Skin of body (tissue), 3 donors: ENCODE measurements at places on chromosomes 12 and 14. TPM values are rescaled to one million over a fixed set of nuclear protein-coding genes. Genes with fewer than 3 reads are reported as not detected.

DNA sequence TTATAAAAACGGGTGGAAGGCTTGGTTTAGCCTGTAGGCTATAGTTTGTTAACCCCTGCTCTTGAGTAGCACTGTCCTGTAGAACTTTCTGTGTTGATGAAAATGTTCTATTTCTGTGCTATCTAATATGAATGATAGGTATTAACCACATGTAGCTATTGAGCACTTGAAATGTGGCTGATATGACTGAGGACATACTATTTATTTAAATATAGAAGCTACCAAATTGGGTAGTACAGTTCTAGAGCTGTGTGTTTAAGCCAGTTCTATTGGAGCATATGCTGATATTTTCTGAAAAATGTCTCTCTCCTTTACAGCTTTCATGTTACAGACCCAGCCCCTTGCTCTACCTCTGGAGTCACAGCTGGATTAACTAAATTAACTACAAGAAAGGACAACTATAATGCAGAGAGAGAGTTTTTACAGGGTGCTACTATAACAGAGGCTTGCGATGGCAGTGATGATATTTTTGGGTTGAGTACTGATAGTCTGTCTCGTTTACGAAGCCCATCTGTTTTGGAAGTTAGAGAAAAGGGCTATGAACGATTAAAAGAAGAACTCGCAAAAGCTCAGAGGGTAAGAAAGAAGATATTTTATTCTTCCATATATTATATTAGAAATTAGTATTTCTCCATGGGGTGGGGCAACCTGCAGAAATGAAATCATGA, 17.6 kb downstream of the RAB3IP start:
- DNase-seq, result no peak

DNA sequence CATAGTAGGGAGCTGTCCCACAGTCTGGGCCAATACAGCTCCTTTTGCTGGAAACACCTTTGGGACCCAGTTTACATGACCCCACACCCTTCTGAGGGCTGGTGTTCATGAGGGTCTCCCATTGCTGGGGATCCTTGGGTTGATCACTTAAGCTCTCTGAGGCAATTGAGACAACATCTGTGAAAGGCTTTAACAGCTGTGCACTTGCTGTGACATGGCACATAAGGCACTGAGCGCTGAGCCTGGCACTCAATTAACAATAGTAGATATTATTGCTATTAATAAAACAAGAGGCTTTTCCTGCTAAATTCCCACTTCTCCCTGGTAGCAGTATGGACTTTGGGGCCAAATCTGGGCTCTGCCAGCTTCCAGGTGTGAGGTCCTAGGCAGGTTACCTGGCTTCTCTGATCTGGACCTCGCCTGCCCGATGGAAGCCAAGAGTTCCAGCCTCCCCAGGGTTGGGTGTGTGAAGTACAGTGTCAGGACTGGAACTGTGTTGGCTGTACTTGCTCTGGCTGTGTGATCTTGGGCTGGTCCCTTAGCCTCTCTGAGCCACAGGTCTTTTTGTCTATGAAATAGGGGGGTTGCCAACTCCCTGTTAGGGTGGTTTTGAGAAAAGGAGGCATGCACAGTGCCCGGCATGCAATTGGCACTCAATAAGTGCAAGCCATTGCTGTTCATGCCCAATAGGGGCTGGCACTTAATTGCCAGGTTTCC, 3.1 kb downstream of the SH2B3 start:
- DNase-seq, result no peak

DNA sequence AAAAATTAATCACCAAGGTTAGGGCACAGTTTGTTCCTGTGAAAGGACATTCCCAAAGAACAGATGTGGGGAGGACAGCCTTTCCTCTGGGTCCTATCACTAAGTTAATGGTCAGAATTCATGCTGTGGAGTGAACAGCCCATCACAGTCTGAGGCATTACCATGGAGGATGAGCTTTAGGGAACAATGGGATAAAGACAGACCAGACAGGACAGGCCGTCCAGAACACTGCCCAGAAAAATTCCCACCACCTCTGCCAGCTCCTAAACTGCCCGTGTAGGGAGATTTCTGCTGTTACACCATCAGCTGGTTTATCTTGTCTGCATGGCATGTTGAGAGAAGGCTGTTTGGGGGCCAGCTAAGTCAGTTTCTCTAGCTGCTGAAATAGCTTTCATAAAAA, 49.6 kb upstream of the IFNG-AS1 start:
- no peak for DNase-seq

- no peak for DNase-seq
Observed at GRCh38 chr12:32051511-32052211, 55.0 kb upstream of the BICD1 start.

DNA sequence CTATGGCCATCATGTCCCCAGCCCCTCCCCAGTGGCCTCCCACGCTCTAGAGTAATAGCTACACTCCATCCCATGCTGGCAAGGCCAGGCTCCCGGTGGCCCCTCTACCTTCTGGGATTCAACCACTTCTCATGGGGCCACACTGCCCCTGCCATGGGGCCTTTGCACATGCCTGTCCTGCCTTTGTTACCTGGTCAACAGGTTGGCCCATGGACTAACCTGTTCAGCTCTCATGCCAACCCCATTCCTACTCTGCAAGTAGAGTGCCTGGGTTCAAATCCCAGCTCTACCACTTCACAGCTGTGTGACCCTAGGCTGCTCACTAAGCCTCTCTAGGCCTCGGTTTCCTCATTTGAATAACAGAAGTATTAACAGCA, 98.5 kb downstream of the RFLNA start:
- DNase-seq, result no peak

- DNase-seq, result peak; percentile 16
Observed at GRCh38 chr14:20855652-20856291, 35.4 kb upstream of the RNASE3 start.

KLHL33 gene
- total RNA-seq, result 0.30 TPM

CCER1 gene
- total RNA-seq, result not detected

DHRS2 gene
- not detected for total RNA-seq
